NCI-H226 (cell line): ENCODE measurements at places on chromosomes 6 and 20.

DNA sequence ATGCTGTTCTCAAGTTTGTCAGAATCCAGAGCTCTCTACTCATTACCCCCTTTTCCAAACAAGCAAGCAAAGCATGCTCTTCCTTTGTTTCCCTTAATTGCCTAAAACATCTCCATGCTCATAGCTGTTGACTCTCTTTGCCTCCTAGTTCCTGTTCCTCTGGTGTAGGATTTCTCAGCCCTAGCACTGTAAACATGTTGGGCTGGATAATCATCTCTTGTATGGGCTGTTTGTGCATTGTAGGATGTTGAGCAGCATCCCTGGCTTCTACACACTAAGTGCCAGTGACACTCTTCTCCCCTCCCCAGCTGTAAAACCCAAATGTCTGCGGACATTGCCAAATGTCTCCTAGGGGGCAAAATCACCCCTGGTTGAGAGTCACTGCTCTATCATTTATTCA lies 14.0 kb downstream of the PPARD start:
- DNase-seq = no peak

DNA sequence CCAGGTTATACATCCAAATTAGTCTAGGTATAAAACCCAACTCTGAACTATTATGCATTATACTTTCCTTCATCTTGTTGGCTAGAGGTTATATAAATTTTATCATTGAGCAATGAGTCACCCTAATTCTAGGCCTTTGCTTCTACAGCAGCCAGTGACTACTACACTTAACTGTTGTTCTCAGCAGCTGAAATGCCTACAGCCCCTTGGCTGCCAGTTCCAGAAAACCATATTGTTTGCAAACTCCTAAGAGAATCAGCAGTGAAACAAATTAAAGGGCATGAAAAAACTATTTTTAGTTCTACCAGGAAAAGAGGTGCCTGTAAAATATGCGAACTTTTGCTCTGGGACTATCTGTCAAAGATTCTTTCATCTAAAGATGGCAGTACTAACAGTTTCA lies 292.8 kb downstream of the FRK start:
- DNase-seq = no peak

GRCh38 chr20:37821696-37822095 lies 81.2 kb upstream of the VSTM2L start:
- no peak for DNase-seq

GRCh38 chr6:26116267-26116666 lies 29.0 kb downstream of the HFE start:
- no peak for DNase-seq

- DNase-seq = peak; percentile 89
Observed at GRCh38 chr6:42045538-42046460, 4.5 kb upstream of the TAF8 start.

GRCh38 chr6:126054258-126054702 lies 67.9 kb downstream of the TRMT11 start:
- no peak for DNase-seq

GRCh38 chr6:8570256-8570920 lies 135.0 kb upstream of the SLC35B3 start:
- DNase-seq = no peak

DNA sequence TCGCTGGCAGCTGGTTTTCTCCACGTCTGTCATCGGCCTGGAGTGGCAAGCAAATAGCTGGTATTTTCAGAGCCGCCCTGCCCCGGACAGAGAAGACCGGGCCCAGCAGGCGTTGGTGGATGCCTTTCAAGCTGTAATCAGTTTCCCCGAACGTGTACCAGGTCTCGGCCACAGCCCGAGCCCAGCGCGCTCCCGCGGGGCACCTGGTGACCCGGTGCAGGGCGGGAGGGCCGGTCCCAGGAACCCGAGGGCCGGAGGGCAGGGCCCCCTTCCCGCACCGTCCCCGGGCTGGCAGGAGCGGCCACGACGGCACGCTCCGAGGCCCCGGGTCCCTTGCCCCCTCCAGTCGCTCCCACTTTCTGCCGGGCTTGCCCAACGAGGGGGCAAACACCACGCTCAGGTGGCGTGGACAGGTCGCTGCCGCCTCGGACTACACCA lies 348 bp upstream of the PYGB start:
- no peak for DNase-seq
